Activated T-helper 1 cell treated with Interleukin-2 at 50 U/mL for 16 hours (primary cell): ENCODE measurements at places on chromosomes 1 and 21.
A peak's percentile ranks its signal among the peaks of the same experiment; 100 is the strongest.

GRCh38 chr1:4132352-4133296 lies 232.6 kb upstream of the C1orf174 start:
- no peak for DNase-seq

DNA sequence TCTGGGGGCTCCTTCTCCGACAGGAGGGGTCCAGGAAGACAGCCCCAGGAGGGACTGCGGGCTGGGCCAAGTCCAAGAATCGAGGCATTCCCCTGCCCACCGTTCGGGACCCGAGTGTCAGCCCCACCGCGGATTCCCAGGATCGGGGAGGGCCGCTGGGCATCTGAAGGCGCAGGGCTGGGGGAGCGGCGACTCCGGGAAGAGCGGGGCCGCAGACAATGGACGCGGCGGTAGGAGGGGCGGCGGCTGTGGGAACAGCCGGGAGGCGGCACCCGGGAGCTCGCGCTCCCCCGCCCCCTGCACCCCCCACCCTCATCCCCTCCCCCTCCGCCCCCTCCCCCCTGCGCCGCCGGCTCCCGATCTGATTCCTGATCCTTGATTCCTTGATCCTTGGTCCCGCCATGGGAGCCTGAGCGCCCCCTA lies at the start of gene VANGL2:
Gene VANGL2, plus strand, starts transcription at position 342 of the 423 bp plus-strand sequence. CDS start 15,274 bp downstream, outside the sequence.
- DNase-seq, result peak; percentile 9

DNA sequence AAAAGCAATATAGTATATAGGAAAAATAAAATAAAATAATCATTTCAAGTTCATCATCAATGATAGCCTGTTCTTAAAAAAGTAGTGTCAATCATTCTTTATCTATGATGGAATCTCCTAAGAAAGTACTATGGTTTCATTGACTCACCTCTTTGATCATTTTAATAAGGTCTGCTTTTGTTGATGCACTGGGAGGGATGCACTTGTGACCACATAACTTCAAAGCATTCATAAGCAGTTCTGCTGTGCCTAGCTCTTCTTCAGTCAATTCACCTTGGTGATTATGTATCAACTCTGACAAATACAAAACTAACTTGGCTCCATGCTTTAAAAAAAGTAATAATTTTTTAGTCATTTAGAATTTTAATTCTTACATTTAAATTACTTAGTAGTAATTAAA lies 84.8 kb upstream of the GNG4 start:
- no peak for DNase-seq

GRCh38 chr21:39020751-39021477 lies 162.3 kb downstream of the PSMG1 start:
- DNase-seq, result no peak

GRCh38 chr1:30550365-30551220 lies 172.8 kb downstream of the MATN1 start:
- DNase-seq, result no peak

GRCh38 chr1:84202126-84202525 lies 58.1 kb downstream of the PRKACB start:
- DNase-seq, result no peak

DNA sequence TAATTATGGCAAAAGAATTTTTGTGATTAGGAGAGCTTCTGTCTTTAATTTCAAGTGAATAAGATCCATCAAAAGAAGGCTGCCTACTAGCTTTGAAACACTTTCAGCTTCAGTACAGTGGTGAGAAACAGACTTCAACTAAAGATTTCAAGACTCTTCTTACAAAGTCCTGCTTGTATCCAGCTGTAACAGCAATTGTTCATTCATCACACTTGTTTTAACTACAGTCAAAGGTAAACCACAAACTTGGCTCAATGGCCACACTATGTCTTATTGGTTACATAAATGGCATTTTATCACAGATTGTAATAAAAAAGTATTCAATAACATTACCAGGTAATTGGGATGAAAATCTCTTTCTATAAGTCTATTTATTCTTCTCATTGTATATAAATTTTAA lies 59.2 kb downstream of the WARS2 start:
- no peak for DNase-seq

GRCh38 chr1:33149453-33150190 lies 32.2 kb downstream of the TRIM62 start:
- no peak for DNase-seq

DNA sequence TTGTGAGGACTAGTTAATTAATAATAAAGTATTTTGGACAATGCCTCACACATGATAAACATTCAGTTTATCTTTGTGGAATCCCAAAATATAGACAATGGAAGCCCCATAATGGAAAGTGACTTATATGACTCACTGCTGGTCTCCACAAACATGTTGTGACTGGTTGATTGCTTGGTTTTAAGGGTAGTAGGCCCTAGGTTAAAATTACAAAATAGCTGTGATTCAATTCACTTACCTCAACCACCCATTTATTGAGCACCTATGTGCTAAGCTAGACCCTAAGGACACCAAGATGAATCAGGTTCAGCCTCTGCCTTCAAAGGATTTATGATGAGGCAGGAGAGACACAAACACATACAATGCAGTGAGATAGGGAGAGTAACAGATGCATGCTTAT lies 42.4 kb downstream of the KANK4 start:
- DNase-seq, result no peak

- DNase-seq, result no peak
Measured at GRCh38 chr1:231750818-231751362, 124.3 kb downstream of the DISC1 start.
